ENCODE measurements at places on chromosomes 3 and 15.

GRCh38 chr3:26960382-26960781, 337.8 kb downstream of the LRRC3B start:
- DNase-seq: no peak

DNA sequence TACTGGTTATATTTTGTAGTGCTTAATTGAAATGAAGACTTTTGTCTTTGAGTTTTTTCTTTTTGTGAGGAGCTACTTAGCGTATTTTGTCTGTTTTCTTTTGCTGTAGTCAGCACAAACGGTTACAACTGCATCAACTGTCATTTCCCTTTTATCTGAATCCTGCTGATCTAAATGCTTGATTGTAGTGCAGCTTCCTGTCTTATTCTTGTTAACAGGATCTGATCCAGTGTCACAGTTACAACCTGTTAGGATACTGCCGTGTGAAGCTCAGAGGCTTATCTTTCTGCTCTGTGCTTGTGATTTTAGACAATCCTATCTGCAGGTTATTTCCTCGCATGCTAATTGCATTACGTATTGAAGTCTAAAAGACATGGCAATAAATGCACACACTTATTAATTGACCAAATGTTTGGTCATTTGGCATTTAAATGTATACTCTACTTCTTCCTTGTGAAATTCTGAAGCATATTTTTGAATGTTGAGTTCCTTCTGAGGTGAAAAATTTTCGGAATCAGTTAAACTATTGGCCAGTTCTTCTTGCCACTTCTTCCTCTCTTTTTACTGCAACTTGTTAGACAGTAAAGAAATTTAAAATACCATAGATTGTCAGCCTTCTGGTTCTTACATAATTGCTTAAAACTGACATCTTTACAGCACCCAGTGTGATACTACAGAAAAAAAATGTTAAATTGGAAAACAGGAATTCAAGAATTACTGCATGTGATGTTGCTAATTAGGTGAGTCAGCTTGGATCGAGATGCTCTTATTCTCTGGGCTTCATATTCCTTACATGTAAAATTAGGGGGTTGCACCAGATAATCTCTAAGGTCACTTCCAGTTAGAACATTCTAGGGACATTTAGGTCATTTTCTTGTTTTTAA, 168.2 kb downstream of the MBNL1 start:
- DNase-seq: no peak

DNA sequence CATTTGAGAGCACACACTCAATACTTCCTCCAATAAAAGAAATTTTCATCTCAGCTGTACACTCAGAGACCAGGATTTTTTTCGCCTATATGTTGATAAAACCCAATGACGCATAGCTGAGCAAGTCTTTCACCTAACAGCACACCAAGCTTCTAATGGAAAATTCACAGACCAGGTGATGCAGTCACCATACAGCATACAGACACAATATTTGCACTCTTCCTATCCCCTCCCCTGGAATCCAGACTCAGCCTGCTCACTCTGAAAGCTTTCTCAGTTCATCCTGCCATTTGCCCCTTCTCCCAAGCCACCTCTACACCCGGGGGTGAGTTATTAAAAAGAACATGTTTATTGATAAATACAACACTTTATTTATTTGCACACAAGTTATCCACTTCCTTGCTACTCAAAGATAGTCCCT, 1.7 kb downstream of the TBC1D5 start:
- DNase-seq: peak; percentile 18

GRCh38 chr3:190810957-190811356, 51.5 kb downstream of the GMNC start:
- no peak for DNase-seq

DNA sequence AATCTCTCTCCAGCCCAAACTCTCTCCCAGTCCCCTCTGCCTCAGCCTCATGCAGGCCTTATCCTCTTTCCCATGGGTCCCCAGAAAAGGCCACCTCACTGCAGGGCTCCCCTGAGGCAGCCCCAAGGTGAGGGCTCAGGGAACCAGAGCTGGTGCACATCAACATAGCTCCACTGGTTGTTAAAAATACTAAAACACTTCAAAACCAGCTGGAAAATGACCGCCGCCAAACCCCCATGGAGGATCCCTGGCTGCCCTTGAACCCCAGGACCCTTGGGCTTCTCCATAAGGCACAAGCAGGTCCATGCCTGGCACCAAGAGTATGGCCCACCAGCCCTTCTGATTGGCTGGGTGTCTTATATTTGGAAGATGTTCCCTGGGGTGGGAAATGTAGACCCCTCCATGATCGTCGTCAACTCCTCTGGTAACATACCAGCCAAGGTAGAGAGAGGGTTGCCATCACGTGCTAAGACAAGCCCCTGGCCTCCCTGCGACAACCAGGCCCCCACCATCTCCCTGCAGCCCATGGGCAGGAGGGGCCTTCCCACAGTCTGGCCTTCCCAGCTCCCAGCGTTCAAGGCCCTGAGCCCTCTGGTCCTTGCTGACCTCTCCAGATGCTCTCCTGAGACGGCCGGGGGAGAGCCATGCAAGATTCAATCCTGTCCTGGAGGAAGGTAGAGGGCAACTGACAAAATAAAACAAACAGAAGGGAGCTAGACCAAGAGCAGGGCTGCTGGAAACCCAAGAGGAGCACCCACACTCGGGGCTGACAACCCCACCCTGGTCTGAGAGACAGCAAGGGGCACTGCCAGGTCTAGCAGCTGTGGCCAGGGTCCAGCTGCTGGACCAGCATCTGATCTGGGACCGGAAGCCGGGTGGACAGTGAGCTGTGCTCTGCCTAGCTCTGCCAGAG, 132.1 kb upstream of the PRR20G start:
- no peak for DNase-seq

- no peak for DNase-seq
Observed at GRCh38 chr3:56421205-56421604, 47.1 kb downstream of the ERC2 start.

- no peak for DNase-seq
Observed at GRCh38 chr15:83694536-83694935, 40.6 kb downstream of the ADAMTSL3 start.

GRCh38 chr3:69433969-69434325, 48.1 kb upstream of the FRMD4B start:
- DNase-seq: peak; percentile 64

DNA sequence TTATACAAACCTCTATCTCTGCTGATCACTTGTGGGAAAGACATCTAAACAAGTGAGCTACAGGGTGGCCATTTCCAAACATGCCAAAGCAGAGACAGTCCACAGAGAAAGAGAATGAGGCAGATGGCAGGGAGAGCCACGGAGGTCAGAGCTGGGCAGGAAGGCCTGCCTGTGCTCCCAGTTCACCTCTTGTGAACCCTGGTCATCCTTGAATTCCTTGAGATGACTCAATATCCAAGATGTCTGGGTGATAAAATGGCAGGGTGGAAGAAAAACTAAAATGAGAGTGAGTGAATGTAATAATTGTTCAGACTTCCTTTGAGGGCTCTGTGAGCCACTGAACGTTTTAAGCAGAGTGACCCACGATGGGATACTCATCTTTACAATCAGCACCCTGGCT, 104.8 kb downstream of the PLCH1 start:
- no peak for DNase-seq

DNA sequence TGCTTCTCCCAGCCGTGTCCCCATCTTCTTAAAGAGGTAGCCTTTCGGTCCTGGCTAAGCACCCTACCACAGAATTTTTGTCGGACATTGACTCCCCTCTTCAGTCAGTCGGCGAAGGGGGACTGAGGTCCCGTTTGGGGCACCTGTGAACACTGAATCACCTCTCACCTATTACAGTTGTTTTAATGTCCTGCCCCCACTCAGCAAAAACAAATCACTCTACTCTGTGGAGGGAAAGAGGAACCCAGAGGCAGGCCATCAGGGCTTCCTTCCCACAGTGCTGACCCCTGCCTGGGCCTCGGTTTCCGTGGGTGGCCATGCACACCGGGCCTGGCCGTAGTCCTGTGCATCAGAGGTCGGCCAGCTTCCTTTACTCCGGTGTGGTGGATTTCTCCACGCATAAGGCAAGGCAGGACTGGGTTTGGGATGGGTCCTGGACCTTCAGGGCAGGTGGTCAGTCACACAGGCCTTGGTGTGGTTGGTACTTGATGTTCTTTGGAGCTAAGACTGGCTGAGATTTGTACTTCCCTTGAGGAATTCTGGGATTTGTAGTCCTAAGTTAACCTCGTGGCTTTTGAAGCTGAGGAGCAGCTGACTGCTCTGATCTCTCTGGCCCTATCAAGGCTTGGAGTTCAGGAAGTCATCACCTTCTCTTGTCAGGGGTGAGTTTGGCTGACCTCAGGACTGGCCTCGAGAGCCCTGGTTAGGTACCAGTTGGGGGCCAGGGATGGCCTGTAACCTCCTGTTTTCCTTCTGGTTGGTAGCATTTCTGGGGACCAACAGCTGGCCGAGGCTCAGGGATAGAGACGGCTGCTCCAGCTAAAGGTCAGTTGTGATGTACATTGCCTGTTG, 627 bp upstream of the FAM131A start:
- DNase-seq: no peak

GRCh38 chr15:55401786-55402246, 6.3 kb downstream of the CCPG1 start:
- no peak for DNase-seq

DNA sequence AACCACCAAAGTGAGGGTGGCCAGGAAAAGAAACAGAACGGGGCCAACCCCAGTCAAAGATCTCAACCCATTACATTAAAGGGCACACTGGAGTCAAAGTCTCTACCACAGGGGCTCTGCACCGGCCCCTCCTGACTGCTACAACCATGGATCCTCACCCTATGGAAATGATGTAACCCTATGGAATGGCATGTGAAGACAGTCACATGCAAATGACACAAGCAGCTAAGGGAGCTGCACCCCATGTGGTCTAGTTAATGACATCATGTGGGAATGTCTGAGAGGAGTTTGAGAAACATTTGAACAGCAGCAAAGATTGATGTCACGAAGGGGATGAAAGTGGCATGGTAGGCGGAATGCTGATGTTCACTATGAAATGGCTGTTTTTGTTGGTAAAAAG, 298.2 kb upstream of the SLCO3A1 start:
- no peak for DNase-seq

- no peak for DNase-seq
Observed at GRCh38 chr3:28922376-28922775, 358.5 kb upstream of the RBMS3 start.

GRCh38 chr15:25761971-25762662, 101.0 kb downstream of the ATP10A start:
- DNase-seq: no peak

- no peak for DNase-seq
Observed at GRCh38 chr3:52086976-52087663, 30.7 kb upstream of the DUSP7 start.

DNA sequence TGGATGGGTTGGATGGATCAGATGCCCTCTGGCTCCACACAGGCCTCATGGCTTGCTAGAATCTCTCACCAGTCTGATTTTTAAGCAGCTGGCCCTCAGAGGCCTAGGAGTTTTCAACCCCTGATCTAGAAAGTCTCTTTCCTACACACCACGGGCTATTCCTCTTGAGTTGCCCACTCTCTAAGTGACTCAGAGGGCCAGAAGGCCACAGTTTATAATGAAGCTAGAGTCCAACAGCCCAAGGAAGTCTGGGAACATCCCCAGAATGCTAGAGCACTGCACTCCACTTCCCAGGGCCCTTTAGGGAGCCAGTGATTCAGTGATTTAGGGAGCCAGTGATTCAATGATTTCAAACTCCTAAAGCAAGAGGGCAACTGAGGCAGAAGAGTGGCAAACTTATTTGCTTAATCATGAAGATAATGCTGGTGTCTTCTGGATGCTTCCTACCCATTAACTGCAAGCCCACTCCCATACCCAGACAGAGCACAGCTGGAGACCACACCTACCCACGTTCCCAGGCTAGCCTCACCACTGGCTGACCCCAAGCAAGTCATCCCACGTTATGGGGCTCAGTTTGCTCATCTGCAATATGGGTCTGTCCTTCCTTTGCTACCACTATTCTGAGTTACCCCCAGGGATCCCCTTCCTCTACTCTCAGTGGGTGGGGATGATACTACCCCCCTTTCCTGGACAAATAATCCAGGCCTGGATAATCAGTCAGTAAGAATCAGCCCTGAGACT, 36.7 kb downstream of the ABTB1 start:
- no peak for DNase-seq

DNA sequence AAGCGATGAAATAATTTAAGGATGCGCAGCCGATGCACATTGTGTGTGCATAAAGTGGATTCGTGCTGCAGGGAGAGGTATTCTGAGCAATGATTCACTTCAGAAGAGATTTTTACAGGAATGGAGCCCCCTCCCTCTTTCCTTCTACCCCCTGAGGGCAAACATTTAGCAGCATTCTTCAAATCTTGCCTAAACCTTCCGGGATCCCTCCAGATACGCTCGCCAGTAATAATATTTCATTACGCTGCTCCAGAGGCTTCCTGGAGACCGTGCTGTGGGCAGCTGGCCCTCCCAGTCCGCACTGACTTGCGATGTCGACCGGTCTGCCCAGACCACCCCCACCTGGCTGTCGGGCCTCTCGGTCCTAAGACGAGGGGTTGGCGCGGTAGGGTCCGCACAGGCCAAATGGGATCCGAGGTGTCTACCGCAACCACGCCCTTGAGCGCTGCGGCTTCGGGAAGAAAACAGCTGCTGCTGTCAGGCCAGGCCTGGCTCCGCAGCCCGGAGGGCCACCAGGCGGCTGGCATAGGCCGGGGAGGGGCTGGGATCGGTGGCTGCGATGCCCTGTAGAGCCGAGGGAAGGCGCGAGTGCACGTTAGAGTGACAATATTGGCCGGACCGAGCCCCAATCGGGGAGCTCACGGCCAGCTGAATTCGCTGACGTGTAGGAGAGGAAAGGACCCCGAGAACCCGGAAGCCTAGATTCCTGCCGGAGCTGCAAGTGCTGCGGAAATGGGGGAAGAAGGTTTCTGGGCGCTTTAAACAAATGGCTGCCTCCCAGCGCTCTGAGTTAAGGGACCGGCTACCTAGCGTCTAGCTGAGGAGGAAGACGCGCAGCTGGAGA, 14.3 kb downstream of the ZIC4 start:
- no peak for DNase-seq

DNA sequence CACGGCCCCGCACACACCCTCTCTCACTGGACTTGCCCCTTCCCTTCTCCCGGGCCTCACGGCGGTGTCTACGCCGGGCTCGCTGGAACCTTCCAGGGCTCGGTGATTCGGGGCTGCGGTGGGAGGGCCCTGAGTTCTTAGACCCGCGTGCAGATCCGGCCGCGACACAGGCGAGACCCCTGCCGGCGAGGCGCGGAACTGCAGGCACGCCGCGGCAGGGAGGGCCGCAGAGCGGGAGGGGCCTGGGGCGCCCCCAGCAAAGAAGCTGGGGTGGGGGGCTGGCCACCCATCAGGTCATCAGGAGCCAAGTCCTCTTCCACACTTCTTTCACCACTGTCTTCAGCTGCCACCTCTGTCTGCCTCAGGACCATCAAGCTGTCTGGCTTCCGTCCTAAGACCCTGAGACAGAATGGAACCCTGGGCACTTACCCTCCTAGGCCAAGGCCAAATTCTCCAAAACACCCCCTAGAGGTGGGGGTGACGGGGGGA, 164.5 kb downstream of the XXYLT1 start:
- DNase-seq: no peak

DNA sequence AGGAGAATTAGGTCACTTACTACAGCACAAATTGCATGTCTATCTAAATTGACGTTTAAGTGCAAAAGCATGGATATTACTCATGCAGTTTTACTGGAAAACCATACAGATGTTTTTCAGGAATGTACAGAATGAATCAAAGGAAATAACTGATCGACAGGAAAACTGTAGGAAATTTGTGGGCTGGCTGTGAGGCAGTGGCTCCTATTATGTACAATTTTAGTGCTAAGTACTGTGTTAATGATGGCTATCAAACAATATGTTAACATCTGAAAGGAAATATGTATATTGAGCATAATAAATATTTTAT, 6.9 kb downstream of the NUDT16 start:
- no peak for DNase-seq

GRCh38 chr3:93867425-93867824, 106.3 kb downstream of the PROS1 start:
- no peak for DNase-seq
